SK-N-SH treated with all-trans-retinoic acid at 6 μM for 48 hours (cell line): ENCODE measurements at places on chromosomes 2 and 18.

DNA sequence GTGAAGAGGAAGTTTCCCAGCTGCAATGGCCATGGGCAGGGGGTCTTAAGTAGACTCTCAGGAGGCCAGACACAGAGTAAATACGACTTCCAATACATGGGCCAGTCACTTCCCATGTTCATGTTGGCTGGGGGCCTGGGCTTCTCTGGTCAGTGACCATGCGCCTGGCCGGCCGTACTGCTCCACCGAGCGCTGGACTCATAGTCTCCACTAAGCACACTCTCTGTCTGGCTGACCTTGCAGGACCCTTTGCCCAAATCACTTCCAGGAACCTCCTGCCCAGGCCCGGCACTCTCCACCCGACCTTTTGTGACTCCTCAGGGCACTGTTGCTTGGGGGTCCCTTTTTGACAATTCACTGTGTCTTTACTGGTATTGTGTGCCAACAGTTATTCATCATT lies 69.3 kb downstream of the SOWAHC start:
- ATAC-seq, result no peak

GRCh38 chr2:150051004-150051403 lies 436.5 kb downstream of the RND3 start:
- ATAC-seq, result no peak

GRCh38 chr18:76643996-76644395 lies 149.0 kb upstream of the ZNF516 start:
- no peak for ATAC-seq

GRCh38 chr2:147485210-147485851 lies 359.5 kb upstream of the ACVR2A start:
- no peak for ATAC-seq

- ATAC-seq, result no peak
Observed at GRCh38 chr2:196376984-196377877, 205.9 kb upstream of the STK17B start.

- ATAC-seq, result no peak
Observed at GRCh38 chr2:240425697-240426096, 9.8 kb upstream of the GPC1 start.

DNA sequence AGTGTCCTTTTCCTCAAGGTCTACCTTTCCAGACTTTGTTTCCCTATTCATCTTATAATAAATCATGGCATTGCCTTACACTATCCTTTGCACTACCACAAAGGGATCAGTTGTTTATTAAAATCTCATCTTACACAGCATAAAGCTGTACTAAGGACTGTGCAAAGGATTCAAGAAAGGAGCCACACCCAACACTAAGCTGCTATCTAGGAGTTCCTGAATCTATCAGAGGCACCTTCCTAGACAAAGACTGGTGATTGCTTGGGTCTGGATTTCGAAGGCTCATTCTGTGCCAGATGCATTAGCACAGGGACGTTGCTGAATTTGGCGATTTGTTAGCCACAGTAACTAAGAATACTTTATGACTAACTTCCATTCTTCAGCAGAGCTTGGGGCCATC lies 412.0 kb downstream of the NUP35 start:
- no peak for ATAC-seq

DNA sequence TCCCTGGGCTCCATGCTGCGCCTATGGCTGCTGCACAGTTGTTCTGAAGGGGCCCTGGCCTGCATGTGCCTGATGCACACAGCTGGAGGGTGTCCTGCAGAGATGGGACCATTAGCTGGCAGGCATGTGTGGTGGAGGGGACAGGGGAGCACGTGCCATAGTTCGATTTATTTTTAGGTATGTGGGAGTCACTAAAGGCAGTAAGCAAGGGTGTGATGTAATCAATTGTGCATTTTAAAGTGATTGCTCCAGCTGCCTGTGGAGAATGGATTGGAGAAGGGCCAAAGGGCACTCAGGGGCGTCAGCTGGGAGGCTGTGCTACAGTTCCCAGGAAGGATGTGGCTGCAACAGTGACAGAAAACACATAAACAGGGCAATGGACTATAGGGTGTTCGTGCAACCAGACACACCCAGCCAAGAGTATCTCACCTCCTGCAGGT lies 205.1 kb downstream of the ARL4C start:
- peak; percentile 35 for ATAC-seq

GRCh38 chr2:85893428-85894258 lies 4.9 kb upstream of the ST3GAL5 start:
- peak; percentile 52 for ATAC-seq

GRCh38 chr2:38168710-38169480 lies 92.9 kb upstream of the CYP1B1 start:
- no peak for ATAC-seq

DNA sequence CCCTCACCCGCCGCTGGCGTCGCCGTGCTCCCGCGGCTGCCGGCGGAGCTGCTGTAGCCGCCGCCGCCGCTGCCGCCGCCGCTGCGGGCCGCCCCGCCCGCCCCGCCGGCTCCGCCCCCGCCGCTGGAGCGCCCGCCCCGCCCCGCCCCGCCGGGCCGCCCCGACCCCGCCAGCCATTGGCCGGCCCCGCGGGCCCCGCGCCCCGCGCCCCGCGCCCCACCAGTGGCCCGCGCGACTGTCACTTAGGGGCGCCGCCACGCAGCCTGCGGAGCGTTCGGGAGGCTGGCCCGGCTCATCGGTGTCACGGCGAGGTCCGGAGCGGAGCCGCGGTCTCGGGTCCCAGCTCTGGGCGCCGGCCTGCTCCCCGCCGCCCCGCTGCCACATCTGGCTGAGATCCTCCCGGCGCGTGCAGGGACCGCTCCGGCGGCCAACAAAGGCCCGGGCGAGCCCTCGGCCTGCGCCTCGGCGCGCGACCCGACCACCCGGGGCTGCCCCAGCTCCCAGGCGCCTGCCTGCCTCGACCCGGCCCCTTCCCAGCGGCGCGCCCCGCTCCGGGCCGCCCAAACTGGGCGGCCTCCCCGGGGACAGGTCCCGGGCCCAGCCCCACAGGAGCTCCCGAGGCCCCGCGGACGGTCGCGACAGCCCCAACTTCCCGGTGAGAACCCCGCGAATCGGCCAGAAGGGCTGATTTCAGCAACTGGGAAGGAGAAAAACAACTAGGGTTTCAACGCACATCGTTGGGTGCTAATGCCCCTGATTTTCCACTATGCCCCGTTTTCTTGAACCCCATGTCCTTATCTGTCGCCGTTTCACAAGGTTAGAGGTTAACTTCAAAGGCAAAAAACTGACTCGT lies at the start of gene MGAT4A:
Gene MGAT4A (minus strand): TSS at position 92 of the 853 bp plus-strand sequence. CDS start 4,800 bp downstream, outside the sequence.
- ATAC-seq, result peak; percentile 77

GRCh38 chr2:6896930-6897759 lies 19.6 kb downstream of the RSAD2 start:
- peak; percentile 74 for ATAC-seq

GRCh38 chr2:225737556-225737955 lies 338.0 kb downstream of the NYAP2 start:
- ATAC-seq, result peak; percentile 39

DNA sequence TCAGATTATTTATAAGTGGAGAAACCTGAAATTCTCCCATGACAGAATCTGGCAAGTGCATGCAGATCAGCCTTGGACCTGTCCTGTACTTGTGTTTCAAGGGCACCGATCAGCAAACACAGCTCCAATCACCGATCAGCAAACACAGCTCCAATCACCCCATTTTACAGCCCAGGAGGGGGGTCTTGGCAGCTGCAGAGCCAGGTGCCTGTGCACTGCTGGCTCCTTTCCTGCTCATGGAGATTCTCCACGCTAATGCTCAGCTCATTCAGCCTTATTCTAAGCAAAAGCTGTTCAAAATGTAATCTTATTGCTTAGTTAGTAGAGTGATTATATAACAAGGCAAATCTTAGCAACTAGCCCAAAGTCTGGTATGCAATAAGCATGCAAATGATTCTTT lies 623.1 kb upstream of the HS6ST1 start:
- no peak for ATAC-seq

- peak; percentile 14; the same call in 1 of the 3 replicates for ATAC-seq
Observed at GRCh38 chr2:223762853-223763252, 74.5 kb downstream of the AP1S3 start.

DNA sequence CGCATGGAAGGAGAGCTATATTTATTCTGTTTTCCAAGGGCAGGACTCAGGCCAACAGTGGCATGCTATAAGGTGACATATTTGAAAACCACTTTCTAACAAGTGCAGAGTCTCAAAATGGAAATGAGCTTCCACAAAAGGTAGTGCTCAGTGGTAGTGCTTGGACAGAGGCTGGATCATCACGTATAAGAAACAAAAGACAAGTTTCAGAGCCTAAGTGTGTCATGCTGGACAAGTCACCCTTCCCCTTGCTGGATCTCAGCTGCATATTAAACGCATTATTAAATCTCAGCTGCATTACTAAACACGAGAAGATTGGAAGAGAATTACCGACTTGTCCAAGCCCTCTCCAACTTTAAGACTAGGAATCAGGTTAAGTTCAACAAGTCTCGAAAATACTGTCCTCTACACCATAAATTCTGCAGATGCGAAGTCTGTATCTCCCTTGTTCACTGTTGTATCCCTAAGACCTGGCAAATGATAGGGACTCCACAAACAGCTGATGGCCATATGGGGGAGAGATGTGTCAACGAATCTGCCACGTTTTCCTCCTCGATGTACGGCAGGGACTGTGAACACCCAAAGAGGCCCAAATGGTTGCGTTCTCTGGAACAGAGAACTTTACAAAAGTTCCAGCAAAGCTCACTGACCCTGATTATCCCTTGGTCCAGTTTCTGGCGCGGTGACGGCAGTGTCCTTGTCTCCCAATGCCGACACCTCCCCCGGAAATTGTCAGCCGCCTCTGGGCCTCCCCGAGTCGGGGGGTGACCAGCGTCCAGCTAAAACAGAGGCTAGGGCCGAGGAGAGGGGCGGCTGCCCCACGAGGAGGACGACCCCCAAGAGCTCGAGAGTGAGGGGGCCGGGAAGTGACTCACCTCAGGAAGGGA lies 611 bp downstream of the NOL10 start:
- peak; percentile 37 for ATAC-seq

DNA sequence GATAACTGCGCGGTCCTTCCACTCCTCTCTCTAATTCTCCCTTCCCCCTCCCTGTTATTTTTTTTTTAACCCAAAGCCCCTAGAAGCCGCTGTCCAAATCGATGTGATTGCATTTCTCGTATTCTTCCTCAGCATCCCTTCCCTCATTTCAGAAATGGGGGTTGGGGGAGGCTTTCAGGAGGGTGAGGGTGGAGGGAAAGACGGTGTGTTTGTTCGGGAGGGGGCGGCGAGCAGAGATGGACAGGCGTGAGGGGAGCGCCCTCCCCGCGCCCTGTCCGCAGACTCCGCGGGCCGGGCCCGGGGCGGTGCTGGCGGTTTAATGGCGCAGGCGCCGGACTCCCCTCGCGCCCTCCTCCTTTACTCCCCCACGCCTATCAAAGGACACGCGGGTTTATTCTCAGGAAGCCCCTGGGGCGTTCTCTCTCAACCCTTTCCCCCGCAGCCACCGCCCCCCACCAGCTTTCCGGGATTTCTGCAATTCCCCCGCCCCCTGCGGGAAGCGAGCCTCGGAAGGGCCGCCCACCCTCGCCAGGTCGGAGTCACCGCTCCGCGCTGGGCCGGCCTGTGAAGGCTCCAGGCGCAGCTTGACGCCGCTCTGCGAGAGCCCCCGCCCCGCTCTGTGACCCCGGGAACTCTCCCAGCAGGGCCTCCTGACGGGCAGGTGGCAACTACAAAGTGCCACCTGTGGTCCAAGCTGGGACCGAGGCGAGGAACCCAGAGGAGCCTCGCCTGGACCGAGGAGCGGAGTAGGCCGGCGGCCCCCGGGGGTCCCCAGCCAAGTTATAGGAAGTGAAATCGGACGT lies 981 bp downstream of the ST8SIA3 start:
- ATAC-seq, result peak; percentile 65

- ATAC-seq, result no peak
Observed at GRCh38 chr18:50679656-50680055, 119.8 kb downstream of the MAPK4 start.

- no peak for ATAC-seq
Observed at GRCh38 chr2:101692041-101692440, 5.5 kb upstream of the MAP4K4 start.

GRCh38 chr2:73917296-73917695 lies 9.4 kb upstream of the DGUOK start:
- no peak for ATAC-seq

GRCh38 chr2:30872797-30873196 lies 65.6 kb upstream of the CAPN13 start:
- ATAC-seq, result no peak

DNA sequence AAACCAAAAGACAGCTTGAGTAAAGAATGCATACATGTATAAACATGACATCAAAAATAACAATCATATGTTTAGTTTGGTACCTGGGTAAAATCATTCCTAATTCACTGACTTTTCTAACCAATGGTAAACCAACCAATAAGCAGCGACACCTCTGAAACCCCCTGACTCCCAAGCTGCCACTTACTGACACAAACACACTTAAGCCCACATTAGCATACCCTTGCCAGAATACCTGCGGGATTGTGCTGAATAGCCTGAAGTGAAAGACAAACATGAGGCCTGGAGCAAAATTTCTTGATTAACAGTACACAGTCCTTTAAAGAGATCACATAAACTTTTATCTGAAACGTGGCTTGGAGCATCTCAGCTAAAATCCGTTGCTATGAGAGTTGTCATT lies 902.9 kb downstream of the TMEM182 start:
- ATAC-seq, result no peak

GRCh38 chr2:176096986-176097819 lies 2.4 kb upstream of the HOXD12 start:
- ATAC-seq, result peak; percentile 95
